GM23248 (cell line): ENCODE measurements at places on chromosomes 13 and 19.

GRCh38 chr13:29281932-29282495, 313.5 kb downstream of the SLC7A1 start:
- no peak for DNase-seq

DNA sequence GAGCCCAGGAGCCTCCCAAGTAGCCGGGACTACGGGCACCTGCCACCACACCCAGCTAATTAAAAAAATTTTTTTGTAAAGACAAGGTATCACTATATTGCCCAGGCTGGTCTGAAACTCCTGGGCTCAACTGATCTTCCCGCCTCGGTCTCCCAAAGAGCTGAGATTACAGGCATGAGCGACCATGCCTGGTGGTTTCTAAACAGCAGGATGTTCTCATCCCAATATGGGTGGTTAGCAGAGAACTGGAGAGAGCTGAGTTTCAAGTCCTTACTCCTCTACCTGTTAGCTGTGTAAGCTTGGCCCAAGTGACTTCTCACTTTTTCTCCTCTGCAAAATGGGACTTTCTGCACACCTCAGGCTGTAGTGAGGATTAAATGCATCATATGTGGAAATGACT, 8.0 kb downstream of the TMEM91 start:
- DNase-seq = no peak

GRCh38 chr13:67377919-67378318, 147.8 kb upstream of the PCDH9 start:
- no peak for DNase-seq

DNA sequence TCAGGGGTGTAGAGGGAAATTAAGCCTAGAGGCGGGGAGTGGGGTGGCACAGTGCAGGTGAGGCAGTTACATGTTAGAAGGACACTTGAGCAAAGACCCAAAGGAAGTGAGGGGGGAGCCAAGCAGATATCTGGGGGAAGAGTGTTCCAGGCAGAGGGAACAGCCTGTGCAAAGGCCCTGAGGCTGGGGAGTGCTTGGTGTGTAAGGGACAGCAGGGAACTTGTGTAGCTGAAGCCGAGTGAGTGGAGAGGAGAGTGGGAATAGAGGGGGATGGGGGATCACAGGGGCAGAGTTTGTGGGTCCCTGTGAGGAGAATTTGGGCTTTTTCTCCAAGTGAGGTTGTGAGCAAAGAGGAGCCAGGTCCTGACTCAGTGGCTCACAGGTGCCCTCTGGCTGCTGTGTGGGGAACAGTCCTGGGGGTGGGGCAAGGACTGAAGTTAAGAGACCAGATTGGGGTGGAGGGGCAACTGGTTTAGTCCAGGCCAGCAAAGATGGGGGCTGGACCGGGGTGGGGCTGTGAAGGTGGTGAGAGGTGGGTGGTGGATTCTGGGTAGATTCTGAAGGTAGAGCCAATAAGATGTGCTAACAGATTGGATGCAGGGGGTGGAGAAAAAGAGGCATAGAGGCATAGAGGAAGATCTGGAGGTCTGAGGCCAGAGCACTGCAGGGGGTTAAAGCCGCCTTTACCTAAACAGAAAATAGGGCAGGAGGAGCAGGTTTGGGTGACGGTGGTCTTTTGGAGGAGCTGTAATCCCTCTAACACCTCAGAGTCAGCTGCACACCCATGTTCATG, 75.3 kb downstream of the CACNA1A start:
- peak; percentile 76 for DNase-seq

- peak; percentile 22 for DNase-seq
Measured at GRCh38 chr13:26051231-26051656, 572 bp downstream of the SHISA2 start.

DNA sequence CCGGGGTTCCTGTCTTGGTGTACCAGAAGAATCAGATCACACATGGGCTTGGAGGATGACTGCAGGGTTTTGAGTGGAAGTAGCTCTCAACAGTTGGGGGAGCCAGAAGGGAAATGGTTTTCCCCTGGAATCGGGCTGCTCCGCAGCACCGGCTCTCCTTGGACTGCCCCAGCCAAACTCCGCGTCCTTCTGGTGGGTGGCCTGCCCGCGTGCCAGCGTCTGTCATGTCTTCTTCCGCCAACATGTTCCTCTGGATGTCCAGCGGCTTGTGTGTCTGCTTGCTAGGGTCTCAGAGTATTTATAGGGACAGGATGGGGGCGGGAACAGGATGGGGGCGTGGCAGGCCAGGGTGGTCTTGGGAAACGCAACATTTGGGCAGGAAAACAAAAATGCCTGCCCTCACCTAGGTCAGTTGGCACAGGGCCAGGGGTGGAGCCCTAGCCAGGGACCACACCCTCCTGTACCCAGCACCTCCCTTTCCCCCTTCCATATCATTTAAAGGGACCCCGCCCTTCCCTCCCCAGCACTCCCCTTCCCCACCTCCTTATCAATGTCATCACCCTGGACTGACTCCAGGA, 1.3 kb upstream of the ZNF30 start:
- no peak for DNase-seq

DNA sequence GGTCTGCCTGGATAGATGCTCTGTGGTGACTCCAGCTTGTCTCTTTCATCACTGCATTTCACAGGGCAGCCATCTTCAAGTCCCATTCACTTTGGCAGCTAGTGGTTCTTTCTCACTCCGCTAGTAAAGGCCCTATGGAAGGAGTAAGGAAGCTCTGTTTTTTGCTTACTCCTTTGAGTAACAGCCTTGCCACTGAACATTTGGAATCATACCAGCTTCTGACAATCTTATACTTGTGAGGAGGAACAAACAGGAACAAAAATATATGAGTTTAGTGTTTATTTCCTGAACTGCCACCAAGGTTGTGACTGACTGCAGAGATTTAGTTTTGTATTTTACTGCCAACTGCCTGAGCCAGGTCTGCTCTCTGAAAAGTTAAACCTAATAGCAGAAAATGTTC, 38.7 kb downstream of the KCTD4 start:
- peak; percentile 43 for DNase-seq

- peak; percentile 48 for DNase-seq
Measured at GRCh38 chr19:6481541-6482342, at the start of gene DENND1C. TSS of gene DENND1C (minus strand) at chr19:6481787. CDS start at chr19:6481695, 92 bp downstream.

DNA sequence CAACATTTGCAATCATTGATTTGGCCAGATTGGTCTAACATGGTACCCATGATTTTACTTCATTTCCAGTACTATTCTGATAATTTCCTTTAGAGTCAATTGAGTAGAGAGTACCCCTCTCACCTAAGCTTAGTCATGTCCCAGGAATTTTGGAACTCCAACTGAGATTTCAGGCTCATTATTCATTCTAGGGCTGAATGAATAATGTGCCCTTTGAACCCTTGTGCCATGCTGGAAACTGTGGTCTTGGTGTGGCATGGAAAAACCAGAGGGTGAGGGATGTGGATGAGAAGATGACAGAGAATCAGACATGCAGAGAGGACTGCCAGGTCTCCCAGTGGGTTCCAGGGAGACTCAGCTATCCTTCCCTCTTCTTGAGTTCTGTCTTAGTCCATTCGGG, 30.2 kb downstream of the ITM2B start:
- DNase-seq = no peak

- peak; percentile 94 for DNase-seq
Measured at GRCh38 chr13:77026861-77027621, at the start of gene FBXL3. TSS of gene FBXL3 (minus strand) at chr13:77027159. CDS start at chr13:77021860, 5,299 bp downstream.

GRCh38 chr19:13461536-13461935, 44.7 kb downstream of the CACNA1A start:
- no peak for DNase-seq

- peak; percentile 71 for DNase-seq
Measured at GRCh38 chr19:29845574-29846176, 33.9 kb downstream of the CCNE1 start.

GRCh38 chr13:51856027-51856736, 5.6 kb upstream of the CCDC70 start:
- no peak for DNase-seq

- no peak for DNase-seq
Measured at GRCh38 chr19:1851654-1852580, 3.6 kb upstream of the REXO1 start.

GRCh38 chr13:109226631-109227030, 559.8 kb downstream of the IRS2 start:
- peak; percentile 25 for DNase-seq

- peak; percentile 29 for DNase-seq
Measured at GRCh38 chr13:107301724-107302374, 733.9 kb upstream of the ARGLU1 start.

DNA sequence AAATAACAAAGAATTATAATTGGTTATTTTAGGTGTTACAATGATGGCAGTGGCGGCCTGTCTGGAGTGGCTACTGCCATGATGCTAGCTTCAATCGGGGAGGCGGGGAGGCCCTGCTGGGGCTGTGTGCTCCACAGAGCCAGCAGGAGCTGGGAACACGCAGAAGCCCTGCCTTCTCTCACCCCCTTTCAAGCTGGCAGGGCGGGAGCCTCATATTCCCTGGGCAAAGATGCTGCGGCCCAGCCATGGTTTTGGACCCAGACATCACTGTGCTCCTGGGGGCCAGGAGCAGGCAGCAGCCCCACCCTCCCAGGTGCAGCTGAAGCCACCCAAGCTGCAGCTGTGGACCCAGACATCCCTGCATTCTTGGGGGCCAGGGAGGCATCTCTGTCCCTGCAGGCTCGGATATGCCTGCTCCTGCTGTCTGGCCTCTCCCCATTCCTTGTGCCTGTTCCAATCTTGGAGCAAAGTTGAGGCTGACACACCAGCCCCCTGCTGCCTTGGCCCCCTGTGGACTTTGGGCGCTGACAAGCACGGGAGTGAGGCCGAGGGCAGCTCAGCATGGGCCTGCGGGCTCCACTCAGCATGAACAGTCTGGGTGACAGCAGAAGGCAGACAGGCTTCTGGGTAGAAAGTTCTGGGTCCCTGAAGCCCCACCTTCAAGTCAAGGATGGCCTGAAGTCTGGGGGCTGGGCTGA, 263.1 kb upstream of the HTR2A start:
- no peak for DNase-seq

- no peak for DNase-seq
Measured at GRCh38 chr13:52949742-52950141, 78.9 kb upstream of the OLFM4 start.

GRCh38 chr19:17156947-17157302, 58.2 kb upstream of the USE1 start:
- DNase-seq = no peak

- peak; percentile 94 for DNase-seq
Measured at GRCh38 chr19:20565321-20566018, at the start of gene ZNF737. TSS of gene ZNF737 (minus strand) at chr19:20565781. CDS start at chr19:20565640, 141 bp downstream.

DNA sequence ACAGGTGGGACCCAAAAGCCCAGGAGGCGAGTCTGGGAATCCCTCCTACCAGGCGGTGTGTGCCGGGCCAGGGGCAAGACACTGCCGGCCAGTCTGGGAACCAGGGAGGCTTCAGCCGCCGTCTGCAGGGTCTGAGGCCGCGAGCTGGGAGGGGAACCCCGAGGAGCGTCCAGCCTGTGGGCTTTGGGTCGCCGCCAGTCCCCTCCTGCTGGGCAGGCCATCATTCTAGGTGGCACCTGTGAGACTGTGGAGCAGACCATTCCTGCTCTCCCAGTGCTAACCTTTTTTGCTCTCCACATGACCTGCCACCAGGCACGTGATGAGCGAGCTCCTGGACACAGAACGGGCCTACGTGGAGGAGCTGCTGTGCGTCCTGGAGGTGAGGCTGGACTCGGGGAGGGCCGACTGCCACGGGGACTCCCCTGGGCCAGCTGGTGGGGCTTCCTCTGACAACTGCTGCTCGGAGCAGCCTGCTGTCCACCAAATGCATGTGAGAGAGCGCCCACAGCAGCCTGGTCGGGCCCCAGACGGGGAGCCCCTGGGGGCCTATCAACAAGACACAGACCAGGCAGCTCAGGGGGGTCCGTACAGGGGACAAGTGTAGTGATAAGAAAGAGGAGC, 24.6 kb upstream of the F7 start:
- DNase-seq = no peak

DNA sequence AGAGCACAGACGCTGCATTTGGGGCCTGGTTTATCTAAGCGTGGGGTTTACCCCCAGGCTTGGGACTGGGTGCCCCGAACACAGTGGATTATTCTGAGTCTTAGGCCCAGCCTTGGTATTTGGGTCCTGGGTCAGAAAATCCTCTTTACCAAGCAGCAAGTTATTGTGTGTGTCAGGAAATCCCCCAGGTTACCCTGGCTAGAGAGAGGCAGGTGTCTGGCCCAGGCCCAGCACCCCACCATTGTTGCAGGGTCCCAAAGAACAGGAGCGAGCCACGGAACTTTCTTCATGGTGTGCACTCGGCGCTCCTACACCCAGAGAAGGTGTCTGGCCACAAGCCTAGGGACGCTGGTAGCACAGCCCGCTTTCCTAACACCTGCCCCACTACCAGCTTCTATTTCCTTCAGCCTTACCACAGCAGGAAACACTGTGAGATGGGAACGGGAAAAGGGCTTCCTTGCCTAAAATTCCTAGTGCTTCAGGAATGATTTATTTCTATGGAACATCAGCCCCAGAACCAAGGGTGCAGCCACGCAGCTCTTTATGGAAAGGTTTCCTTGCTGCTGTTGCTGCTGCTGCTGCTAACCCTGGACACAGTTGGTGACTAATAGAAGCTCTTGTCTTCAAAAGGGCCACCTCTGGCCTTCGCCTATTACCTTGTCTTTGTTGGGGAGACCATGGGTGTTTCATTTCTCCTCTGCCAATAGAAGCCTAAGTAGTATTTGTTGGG, 7.4 kb upstream of the CDX2 start:
- DNase-seq = no peak

GRCh38 chr13:41780715-41781706, 179.9 kb downstream of the VWA8 start:
- DNase-seq = peak; percentile 86

- peak; percentile 40 for DNase-seq
Measured at GRCh38 chr19:18612772-18613588, at the start of gene TMEM59L. TSS of gene TMEM59L (plus strand) at chr19:18612870. CDS start at chr19:18612959, 89 bp downstream.

GRCh38 chr13:30113983-30114570, 193.3 kb downstream of the KATNAL1 start:
- peak; percentile 67 for DNase-seq

DNA sequence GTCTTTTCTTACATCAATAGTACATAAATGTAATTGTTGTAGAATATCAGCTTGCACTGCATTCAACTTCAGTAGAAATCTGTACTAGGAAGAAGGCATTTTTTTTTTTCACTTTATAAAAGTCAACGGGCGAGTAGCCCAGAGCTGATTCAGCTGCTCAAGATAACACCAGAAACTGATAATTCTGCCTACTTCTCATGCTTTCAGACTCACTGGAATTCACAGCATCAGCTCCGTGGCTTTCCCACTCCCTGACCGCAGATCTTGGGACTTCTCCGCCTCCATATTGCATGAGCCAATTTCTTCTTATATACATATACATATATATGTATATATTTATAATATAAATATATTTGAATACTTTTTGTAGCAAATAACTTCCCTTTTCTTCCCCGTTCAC, 263.1 kb upstream of the RXFP2 start:
- peak; percentile 84 for DNase-seq

DNA sequence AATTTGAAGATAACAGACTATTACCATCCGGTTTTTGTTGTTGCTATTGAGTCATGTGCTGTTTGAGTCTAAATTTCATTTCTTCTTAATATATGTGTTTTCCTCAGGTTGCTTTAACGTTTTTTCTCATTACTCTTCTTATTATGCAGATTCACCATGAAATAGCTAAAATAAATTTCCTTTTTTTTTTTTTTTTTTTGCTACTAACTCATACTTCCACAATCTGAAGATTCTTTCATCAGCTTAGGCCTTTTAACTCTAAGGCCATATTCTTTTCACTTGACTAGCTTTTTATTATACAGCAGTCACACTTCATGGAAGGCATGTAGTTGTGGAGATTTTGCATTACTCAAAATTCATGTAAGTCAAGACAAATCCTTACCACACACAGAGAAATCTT, 23.9 kb upstream of the RCBTB2 start:
- DNase-seq = no peak

- DNase-seq = peak; percentile 26
Measured at GRCh38 chr13:24263632-24264031, 45.7 kb upstream of the C1QTNF9 start.

- DNase-seq = peak; percentile 43
Measured at GRCh38 chr13:114310956-114311355, 3.3 kb upstream of the CHAMP1 start.
